Germinal center (tissue), 1 donor: ENCODE measurements at places on chromosomes 11 and 22.

GRCh38 chr22:46103181-46103580, 47.1 kb upstream of the PPARA start:
- no peak for DNase-seq

DNA sequence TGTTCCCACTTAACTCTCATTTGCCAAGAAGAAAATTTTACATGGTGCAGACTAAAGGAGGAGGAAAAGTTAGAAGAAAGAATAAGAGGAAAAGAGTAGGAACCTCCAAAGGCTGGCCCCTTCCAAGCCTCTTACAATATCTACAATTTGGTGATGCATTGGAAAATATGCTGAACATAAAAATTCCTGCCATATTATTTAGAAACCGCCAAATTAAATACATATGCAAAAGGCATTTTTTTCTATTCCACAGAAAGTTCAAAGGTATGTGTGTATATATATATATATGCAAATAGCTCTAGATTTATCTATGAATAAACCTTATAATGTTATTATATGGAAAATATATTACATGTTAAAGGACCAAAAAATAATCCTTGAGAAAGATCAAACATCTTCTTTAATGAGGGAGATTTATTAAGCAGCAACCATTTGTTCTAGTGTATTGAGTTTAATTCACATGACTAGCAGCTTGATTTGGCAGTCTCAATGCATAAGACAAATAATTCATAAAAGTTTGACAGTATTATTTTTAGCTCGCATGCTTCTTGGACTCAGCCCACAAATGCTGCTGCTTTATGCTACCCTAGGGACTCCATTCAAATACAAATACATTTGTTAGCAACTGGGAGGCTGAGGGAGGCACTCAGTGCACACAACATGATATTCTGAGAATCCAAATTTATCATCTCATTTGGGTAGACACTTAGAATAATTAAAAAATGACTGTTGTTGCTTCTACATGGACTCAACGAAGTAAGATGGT, 184.9 kb downstream of the SBF2 start:
- no peak for DNase-seq

GRCh38 chr22:23530766-23531282, 49.3 kb downstream of the IGLL1 start:
- DNase-seq = no peak

DNA sequence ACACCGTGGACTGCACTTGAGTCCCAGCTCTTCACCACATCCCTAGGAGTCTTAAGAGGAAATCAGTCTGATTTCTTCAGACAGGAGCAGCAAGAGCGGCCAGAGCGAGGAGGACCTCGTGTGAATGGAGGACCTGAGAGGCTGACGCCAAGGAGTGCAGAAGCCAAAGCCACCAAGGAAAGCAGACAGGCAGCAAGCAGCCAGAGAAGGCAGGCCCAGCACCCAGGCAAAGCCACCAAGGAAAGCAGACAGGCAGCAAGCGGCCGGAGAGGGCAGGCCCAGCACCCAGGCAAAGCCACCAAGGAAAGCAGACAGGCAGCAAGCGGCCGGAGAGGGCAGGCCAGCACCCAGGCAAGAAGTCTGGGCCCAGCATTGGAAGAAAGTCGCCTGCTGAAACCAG, 11.8 kb downstream of the CYB561A3 start:
- no peak for DNase-seq

GRCh38 chr11:42023267-42023666, 563.8 kb upstream of the LRRC4C start:
- DNase-seq = no peak
